ENCODE measurements at places on chromosomes 2 and 18.

DNA sequence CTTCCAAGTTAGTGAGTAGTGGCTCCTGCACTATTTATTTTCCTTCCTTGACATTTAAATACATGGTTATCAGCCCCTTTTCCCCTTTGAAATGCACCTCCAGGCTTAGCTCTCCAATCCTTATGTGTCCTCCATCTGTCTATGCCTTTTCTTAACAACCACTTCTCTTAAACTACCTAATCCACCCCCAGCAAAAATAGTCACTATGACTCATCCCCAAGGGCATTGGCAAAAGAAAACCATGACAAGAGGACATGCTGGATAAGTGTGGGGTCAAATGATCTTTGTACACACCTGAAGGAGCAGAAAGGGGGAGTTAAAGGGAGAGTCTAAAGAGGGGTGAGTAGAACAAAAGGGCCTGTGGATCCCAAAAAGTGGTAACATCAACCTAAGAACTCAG lies 127.2 kb downstream of the ANKRD44 start:
- no peak overlapping the region for H3K4me3 ChIP-seq
- peak; percentile 49 for DNase-seq
- no peaks in the 10 kb centered on the region for H3K36me3 ChIP-seq
- H3K27me3 ChIP-seq: no peaks in the 10 kb centered on the region

- peaks cover 14% of the 10 kb centered on the region for H3K4me1 ChIP-seq
- peak; percentile 76 for DNase-seq
- no peaks in the 10 kb centered on the region for H3K36me3 ChIP-seq
- H3K27ac ChIP-seq: no peak overlapping the region
- H3K27me3 ChIP-seq: no peaks in the 10 kb centered on the region
Measured at GRCh38 chr2:233976690-233977294, 59.6 kb downstream of the TRPM8 start.

DNA sequence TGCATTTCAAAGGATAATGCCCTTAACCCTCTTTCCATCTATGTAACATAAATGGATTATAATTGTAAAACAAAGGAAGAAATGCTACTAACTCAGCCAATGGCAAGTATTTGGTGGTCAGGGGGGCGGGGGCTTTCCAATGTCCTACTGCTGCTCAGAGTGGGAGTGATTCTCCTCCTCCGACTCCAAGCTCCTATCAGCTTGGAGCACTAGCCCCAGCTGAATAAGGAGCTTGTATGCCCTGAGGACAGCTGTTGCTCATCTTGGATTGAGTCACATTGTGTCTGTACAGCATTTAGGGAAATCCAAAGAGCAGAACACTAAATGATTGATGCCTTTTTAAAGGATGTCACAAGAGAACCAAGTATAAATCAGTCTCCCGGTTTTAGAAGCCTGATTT lies 105.6 kb upstream of the ZNF521 start:
- H3K4me3 ChIP-seq: no peak overlapping the region
- no peak overlapping the region for H3K27ac ChIP-seq
- DNase-seq: peak; percentile 68
- peaks cover 11% of the 10 kb centered on the region for H3K4me1 ChIP-seq

GRCh38 chr2:88874063-88874657 lies 182.7 kb downstream of the RPIA start:
- H3K4me3 ChIP-seq: no peak overlapping the region
- H3K27me3 ChIP-seq: peaks cover 2% of the 10 kb centered on the region
- DNase-seq: peak; percentile 63
- H3K27ac ChIP-seq: no peak overlapping the region
- H3K4me1 ChIP-seq: no peaks in the 10 kb centered on the region

GRCh38 chr2:15726321-15727057 lies 134.8 kb downstream of the DDX1 start:
- no peak overlapping the region for H3K27ac ChIP-seq
- no peak overlapping the region for H3K4me3 ChIP-seq
- DNase-seq: no peak
- peaks cover 4% of the 10 kb centered on the region for H3K27me3 ChIP-seq
- peaks cover 2% of the 10 kb centered on the region for H3K4me1 ChIP-seq
- no peaks in the 10 kb centered on the region for H3K36me3 ChIP-seq

Measured in IMR-90 (cell line).